ENCODE measurements at places on chromosomes 3 and 15.

GRCh38 chr3:162278834-162279233, 782.2 kb downstream of the OTOL1 start:
- DNase-seq, result no peak

DNA sequence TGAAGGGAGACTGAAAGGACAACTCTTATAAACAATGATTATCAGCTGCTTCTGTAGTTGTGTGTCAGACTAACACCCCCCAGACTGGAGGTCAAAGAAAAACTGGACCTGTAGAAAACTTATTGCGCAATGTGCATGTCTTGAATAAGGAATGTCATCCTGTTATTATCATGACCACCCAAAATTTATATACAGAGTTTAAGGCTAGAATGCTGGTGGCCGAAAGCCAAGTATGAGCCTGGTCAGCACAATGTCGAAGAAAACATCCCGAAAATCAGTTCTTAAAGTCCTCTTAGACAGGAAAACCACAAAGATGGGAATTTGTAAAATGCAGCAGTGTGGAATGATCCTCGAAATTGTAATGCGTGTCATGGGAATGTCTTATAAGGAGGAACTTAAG, 29.3 kb downstream of the RFTN1 start:
- DNase-seq, result peak; percentile 52

DNA sequence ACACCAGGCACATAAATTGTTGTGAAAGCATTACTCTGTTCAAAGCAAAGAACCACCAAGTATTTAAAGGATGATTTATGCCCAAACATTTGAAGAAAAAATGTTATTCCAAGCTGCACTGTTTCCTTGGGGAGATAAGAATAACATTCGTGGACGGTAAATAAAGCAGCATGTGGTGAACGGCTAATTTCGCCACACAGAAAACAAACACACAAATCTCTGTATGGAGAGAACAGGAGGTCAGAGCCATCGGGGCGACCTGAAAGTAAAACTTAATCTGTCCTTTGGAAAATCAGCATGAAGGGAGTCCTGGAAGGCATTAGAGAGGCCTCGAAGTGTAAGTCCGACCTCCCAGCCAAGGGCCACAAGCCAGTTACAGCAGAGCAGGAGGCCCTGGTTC, 27.1 kb upstream of the GABRG3 start:
- DNase-seq, result peak; percentile 43

DNA sequence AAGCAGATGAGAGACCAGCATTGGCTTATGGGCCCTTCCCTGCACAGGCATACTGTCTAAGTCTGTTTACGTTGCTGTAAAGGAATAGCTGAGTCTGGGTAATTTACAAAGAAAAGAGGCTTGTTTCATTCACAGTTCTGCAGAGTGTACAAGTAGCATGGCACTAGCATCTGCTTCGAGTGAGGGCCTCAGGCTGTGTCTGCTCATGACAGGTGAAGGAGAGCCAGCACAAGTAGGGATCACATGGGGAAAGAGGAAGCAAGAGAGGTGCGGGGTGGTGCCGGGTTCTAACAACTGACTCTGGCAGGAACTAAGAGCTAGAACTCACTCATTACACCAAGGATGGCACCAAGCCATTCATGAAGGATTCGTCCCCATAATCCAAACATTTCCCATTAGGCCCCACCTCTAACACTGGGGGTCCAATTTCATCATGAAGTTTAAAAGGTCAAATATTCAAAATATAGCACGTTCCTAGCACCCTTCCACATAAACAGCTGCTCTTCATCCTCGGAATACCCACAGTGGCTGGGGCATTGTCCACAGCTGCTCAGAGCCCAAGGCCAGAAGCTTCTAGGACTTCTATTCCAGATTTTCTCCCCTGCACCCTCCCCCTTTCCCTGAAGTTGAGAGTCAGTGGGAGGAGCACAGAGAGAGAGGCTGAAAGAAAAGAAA, 5.6 kb downstream of the RTP3 start:
- no peak for DNase-seq

DNA sequence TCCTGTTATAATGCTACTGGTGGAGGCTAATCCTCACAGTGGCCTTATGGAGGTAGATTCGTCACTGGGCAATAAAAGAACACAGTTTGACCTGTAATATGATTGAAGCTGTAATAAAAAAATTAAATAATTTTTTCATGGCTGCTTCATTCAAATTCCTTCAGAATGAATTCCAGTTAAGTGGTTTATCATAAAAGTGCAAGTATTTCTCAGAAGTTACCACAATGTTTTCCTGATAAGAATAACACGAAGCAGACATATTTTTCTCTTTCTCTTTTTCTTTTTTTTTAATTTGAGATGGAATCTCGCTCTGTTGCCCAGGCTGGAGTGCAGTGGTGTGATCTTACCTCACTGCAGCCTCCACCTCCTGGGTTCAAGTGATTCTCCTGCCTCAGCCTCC, 15.6 kb downstream of the B4GALT4 start:
- DNase-seq, result no peak

GRCh38 chr3:142633073-142633472, 36.9 kb downstream of the PLS1 start:
- DNase-seq, result no peak

DNA sequence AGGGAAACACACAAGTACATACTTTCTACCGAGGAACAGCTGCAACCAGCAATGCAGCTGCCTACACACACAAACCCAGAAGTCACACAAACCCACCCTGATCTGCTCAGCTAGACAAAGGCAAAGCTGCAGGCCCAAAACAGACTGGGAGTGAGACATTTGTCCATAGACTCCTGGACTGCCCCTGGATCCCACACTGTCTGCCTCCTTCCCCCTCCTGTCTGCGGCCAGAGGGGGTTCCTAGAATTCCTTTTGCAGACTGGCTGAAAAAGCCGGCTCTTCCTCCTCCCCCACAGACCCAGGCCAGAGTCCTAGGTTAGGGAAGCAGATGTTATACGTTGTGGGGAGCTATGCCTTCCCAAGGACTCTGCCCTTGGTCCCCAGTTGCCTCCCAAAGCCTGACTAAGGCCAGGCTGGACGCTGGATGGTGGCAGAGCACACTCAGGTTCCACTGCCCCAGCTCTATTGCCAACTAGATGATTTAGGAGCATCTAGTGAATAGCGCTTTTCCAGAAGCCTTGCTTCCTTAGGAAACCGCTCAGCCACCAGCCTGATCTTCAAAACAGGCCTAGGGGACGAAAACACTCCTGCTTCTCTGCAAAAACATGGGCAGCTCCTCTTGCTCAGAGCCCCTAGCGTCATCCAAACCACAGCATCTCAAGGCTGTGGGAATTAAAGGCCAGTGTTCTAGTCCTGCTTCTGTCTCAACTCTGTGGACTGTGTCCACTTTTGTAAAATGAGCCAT, 37.4 kb upstream of the CILP start:
- no peak for DNase-seq

- DNase-seq, result peak; percentile 38
Observed at GRCh38 chr3:136658946-136659682, 93.1 kb downstream of the STAG1 start.

GRCh38 chr15:98167722-98168268, 207.3 kb downstream of the ARRDC4 start:
- DNase-seq, result no peak

GRCh38 chr3:5041315-5041714, 62.1 kb downstream of the BHLHE40 start:
- no peak for DNase-seq

- DNase-seq, result no peak
Observed at GRCh38 chr15:44489464-44489863, 47.5 kb upstream of the EIF3J start.

DNA sequence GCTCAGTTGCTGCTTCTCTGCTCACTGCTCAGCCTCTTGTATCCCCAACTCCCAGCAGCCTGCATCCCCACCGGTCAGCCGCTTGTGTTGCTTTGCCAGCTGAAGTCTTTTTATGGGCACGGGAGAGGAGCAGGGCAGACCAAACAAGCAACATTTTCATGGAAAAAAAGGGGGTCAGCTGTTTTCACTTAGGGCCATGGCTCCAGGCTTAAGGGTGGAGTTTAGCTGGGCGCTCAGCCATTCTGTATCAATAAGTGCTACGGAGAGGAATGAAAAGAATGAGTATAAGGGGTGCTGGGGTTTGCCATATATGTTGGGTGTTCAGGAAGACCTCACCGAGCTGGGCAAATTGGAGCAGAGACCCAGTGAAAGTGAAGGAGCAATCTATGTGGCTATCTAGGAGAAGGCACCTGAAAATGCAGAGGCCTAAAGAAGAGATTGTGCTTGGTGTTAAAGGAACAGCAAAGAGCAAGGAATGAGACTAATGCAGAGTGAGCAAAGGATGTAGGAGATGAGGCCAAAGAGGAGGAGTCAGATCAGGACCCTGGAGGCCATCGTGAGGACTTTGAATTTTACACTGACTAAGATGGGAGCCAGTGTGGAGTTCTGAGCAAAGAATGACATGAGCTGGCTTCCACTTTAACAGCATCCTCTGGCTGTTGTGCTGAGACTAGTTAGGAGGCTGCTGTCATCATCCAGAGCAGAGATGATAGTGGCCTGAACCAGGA, 16.6 kb upstream of the IREB2 start:
- no peak for DNase-seq

GRCh38 chr3:141939759-141940158, 63.3 kb downstream of the ATP1B3 start:
- DNase-seq, result no peak

DNA sequence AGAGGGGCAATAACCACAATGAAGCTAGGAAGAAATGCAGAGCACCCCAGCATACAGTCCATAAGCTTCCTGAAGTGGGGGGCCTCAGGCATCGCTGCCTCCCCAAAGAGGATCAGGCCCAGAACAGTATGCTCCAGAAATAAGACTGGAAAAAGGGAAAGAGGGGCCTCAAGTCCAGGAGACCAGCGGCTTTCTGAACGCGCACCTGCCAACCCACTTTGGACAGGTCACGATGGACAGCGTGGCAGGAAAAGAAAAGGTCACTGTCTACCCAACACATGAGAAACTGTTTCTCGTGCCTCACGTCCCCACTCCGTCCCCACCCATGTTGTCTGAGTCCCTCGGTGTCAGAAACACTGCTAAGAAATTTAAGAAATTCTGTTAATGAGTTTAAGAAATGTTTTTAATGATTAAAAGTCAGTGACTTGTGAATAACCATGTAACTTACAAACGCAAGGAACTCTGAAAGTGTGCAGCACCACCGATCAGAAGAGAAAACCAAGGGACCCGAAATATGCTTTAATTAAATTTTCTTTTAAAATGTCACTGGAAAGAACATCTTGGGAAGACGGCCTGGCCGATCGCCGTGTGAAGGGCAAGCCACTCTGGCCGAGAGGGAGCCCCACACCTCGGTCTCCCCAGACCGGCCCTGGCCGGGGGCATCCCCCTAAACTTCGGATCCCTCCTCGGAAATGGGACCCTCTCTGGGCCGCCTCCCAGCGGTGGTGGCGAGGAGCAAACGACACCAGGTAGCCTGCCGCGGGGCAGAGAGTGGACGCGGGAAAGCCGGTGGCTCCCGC, 1.7 kb upstream of the PPARG start:
- no peak for DNase-seq

GRCh38 chr15:84890670-84891162, 6.3 kb downstream of the SLC28A1 start:
- no peak for DNase-seq

Data from right renal pelvis (tissue), 4 donors.